ENCODE measurements at places on chromosomes 4 and X. TPM values are rescaled to one million over a fixed set of nuclear protein-coding genes. Genes with fewer than 3 reads are reported as not detected.

Gene GATA1
- not detected for total RNA-seq

Gene TSPAN6
- total RNA-seq, result 44.1 TPM

Gene CLIC2
- total RNA-seq, result 0.15 TPM

Gene EVC2
- total RNA-seq, result 2.3 TPM

Data from A549 treated with CpdA at 1 μM for 4 hours (cell line).